Stomach (tissue), 19 donors: ENCODE measurements at places on chromosomes 7 and 10. TPM values are rescaled to one million over a fixed set of nuclear protein-coding genes. Genes with fewer than 3 reads are reported as not detected.

CCDC3 gene
- total RNA-seq = 9.0 TPM

GDF2 gene
- not detected for total RNA-seq

BMPER gene
- not detected for total RNA-seq

SMNDC1 gene
- total RNA-seq = 29.0 TPM

CCL24 gene
- not detected for total RNA-seq

ST8SIA6 gene
- total RNA-seq = 3.7 TPM

SPOCK2 gene
- 17.4 TPM for total RNA-seq

OIT3 gene
- 2.0 TPM for total RNA-seq

MICALL2 gene
- 118 TPM for total RNA-seq

PKD2L1 gene
- total RNA-seq = not detected

CDK14 gene
- total RNA-seq = 0.58 TPM
